ENCODE measurements at places on chromosomes 13 and 19. TPM values are rescaled to one million over a fixed set of nuclear protein-coding genes. Genes with fewer than 3 reads are reported as not detected.

DNA sequence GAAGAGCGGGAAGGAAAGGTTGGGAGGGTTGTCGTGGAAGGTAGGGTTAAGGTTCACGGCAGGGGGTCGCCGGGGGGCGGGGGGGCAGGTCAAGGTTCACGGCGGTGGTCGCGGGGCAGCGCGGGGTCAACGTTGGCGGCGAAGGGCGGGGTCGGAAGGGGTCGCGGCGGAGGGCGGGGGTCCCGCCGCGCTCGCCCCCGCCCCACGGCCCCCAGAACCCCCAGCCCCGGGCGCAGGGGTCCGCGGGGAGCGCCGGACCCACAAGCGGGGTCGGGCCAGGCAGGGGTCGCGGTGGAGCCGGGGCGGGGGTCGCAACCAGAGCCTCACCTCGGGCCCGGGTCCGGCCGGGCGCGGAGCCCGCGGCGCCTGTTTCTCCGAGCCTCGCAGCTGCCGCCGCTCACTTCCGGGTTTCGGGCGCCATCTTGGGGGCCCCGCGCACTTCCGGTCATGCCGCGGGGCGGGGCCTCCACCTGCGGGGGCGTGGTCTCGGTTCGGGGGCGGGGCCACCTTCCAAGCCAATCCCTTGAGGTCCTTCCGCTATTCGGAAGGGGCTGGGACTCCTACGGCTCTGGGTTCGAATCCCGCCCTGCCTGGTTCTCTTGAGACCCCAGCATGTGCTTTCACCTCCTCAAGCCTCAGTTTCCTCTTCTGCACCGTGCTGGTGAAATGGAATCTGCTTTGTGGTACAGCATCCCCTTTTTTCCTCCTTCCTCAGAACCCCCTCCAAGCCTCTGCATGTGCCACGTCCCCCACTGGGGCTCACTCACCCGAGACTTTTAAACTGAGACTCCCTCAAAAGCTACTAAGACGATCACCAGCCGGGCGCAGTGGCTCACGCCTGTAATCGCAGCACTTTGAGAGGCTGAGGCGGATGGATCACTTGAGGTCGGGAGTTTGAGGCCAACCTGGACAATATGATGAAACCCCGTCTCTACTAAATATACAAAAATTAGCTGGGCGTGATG lies at the start of gene SBNO2:
Gene SBNO2, minus strand, starts transcription at position 424 of the 965 bp plus-strand sequence. CDS start 19,992 bp downstream, outside the sequence.
- DNase-seq = peak; percentile 93

The CEACAM8 gene
- not detected for total RNA-seq

The SHC2 gene
- not detected for total RNA-seq

DNA sequence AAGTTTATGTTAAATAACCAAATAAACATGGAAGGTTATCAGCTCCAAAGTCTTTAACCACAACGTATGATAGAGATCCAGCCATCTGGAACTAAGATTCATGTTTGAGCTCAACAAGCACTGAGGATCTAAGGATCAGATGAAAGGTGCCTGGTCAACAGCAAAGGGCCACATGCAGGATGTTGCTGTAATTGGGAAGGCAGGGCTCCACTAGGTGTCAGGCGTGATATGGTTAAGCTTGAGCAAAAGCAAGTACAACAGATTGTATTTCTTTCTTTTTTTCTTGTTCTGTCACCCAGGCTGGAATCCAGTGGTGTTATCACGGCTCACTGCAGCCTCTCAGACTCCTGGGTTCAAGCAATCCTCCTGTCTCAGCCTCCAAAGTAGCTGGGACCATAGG lies 12.0 kb downstream of the EBPL start:
- no peak for DNase-seq

GRCh38 chr13:85412448-85412847 lies 386.8 kb downstream of the SLITRK6 start:
- no peak for DNase-seq
